ENCODE measurements at places on chromosomes 6 and 20.

DNA sequence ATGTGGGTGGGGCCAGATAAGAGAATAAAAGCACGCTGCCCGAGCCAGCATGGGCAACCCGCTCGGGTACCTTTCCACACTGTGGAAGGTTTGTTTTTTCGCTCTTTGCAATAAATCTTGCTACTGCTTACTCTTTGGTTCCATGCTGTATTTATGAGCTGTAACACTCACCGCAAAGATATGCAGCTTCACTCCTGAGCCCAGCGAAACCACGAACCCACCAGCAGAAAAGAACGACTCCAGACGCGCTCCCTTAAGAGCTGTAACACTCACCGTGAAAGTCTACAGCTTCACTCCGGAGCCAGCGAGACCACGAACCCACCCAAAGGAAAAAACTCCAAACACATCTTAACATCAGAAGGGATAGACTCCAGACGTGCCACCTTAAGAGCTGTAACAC, 76.7 kb downstream of the TFAP2A start:
- DNase-seq: no peak

DNA sequence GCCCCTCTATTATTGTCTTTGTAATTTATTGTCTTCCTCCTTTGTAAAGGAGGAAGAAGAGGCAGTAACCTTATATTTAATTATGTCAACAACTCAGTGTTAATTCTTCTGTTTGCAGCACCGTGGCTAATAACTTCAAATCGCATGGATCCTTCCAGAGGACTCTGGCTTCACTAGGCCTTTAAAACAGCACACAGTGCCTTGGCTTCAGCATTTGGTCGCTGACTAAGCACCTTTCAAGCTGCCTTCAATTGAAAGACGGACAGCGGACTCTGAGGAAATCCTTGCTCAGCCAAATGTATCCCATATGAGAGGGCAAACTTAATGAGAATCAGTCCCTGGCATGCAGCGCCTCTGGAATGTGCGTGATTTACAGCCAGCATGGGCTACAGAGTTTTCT, 64.2 kb downstream of the SGK1 start:
- DNase-seq: no peak

- DNase-seq: peak; percentile 59
Observed at GRCh38 chr6:27650620-27651370, 177.9 kb upstream of the ZNF184 start.

DNA sequence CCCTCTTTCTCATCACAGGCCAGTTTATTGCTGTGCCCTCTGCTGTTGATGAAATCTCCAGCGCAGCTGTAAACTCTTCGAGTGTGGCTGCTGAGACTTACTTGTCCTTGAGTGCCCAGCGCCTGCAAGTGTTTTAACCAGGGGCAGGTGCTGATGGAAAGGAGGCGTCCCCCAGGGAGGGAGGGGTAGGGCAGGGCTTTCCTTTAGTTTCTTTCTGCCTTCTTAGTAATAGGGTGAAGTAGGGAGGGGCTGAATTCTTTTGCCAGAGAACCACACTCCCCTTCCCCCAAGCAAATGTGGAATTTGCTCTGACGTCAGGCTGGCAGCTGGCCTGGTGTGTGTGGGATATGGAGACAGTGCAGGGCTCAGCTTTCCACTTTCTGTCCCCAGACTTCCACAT, 61.2 kb downstream of the IGF2R start:
- no peak for DNase-seq

GRCh38 chr6:157034436-157035230, 257.5 kb downstream of the ARID1B start:
- DNase-seq: peak; percentile 50

- no peak for DNase-seq
Observed at GRCh38 chr6:21504790-21505189, 88.8 kb upstream of the SOX4 start.

- DNase-seq: no peak
Observed at GRCh38 chr6:168985705-168986104, 267.9 kb downstream of the THBS2 start.
